ENCODE measurements at places on chromosomes 12 and 14.

GRCh38 chr14:38755036-38755435 is 348.0 kb downstream of the SEC23A start:
- no peak for DNase-seq

DNA sequence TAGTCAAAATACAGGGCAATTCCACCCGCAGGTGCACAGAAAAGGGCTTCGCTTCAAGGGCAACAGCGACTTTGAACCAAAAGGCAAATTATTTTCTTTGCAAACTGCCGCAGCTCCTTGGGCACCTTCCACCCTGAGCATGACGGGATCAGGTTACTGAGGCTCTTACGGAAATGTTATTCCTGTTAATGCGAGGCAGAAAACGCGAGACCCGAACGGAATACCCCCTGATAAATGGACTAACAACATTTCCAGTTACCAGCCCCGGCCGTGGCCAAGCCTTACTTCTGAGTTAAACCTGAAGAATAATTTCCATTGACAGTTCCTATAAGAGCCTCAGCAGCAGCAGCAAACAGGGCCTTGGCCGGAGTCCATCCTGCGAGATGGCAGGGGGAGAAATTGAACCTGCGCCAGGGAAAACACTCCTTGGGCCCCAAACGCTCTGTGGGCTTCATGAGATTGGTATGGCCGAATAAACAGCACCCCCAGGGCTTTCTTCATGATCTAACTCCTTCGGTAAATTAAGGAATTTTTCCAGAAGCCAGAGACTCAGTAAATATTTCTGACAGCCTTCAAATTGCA is 70.0 kb upstream of the DICER1 start:
- no peak for DNase-seq

GRCh38 chr12:68007466-68007865 is 18.2 kb downstream of the IFNG-AS1 start:
- DNase-seq: no peak

DNA sequence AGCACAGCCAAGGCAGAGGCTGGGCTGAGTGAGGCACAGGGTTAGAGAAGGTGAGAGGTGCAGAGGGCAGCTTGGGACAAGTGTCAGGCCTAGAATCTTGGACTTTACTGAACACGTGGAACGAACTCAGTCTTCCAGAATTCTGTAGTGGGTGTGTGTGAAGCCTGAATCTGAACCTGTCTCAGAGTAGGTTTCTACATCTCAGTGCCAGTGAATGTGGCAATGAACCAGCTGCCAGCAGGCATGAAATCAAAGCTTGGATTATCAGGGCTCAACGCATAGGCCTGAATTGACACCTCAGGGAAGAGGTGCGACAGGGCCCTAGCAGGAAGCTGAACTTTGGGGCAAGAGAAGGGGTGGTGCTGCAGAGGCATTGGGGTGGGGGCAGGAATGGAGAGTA is 104.6 kb downstream of the SAMD4A start:
- DNase-seq: no peak

DNA sequence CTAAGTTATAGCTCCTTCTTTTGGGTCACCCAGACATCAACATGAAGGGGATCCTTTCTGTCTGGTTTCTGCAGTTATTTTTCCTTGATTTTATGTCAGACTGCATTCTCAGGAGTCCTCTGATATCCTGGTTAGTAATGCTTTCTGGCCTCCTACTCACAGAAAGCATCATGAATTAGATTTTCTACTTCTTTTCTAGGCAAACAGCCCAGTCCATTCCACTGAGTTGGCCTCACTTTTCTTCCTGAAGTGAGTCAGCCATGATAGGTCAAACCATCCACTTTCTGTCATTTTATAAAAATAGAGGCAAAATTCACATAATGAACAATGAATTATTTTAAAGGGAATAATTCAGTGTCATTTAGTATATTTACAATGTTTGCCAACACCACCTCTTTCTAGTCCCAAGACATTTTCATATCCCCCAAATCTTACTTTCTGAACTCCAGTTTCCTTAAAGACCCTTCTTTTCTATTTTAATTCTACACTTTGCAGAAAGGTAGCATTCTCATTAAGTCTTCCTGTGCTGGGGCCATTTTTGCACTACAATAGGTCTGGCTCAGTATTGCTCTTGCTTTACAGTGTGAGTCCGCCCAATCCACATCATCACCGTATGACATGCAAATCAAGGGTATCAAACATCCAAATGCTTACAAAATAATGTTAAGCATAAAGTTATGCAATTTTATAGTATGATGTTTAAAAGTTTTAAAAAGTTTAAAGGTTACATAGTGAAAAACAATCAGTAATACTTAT is 95.1 kb downstream of the UNC79 start:
- no peak for DNase-seq

DNA sequence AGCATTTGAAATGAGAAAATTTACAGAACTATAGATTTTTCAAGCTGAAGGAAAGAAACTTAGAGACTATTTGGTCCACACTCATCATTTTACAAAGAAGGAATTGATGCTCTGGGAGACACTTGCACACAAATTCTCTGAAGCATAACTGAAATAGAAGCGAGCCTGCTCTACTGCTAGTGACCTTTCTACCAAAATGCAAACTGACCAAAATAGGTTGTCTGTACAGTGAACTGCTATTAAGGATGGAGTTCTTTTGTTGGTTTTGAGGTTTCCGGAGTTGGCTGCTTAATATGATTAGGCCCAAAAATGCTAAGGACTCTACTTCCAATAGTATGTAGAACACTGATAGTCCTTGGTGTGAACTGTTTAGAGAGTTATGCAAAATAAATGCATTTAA is 194.9 kb downstream of the PPFIA2 start:
- DNase-seq: no peak

DNA sequence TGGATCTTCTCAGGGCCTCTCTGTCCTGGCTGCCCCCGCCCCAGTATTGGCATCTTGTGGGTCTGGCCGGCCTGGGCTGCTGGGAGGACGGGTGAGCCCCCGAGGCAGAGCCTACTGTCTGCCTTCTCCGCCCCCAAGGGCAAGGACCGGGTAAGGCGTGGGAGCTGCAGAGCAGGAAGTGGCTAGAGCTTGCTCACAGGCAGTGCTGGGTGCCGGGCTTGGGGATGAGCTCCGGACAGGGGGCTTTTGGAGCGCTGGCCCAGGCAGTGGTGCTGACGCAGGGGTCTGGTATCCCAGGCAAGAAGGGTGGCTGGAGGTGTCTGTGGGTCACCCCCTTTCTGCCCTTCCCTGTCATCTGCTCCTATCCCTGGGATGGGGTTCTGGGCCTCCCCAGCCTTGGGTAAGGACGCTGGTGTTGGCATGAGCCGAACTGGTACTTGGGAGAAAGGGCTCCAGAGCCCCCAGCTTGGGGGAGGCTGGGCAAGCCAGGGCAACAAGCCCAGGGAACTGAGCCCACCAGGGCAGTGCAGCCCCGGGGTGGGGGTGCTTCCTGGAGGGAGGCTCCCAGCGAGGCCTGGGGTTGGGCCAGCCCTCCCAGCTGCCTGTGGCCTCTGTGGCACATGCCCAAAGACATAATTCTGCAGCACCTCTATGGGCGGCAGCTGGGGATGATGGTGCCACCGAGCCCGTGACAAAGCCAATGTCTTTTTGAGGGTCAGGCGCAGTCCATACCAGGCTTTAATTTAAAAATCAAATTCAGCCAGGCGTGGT is 126.3 kb downstream of the KIF26A start:
- no peak for DNase-seq

DNA sequence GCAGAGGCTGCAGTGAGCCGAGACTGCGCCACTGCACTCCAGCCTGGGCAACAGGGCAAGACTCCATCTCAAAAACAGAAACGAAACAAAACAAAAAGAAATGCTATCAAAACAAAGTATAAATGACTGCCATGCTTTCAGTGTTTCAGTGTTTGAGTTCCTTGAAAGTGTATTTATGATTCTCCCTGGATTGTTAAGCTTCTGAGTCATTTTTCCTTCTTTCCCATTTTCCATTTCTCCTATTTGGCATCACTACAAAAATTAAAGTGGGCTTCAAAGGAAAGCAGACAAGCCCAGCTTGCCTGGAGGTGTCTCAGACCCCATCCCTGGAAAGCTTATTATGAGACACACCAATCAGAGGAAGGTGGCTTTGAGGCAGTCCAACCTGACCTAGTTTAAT is 35.1 kb downstream of the NIN start:
- DNase-seq: no peak

DNA sequence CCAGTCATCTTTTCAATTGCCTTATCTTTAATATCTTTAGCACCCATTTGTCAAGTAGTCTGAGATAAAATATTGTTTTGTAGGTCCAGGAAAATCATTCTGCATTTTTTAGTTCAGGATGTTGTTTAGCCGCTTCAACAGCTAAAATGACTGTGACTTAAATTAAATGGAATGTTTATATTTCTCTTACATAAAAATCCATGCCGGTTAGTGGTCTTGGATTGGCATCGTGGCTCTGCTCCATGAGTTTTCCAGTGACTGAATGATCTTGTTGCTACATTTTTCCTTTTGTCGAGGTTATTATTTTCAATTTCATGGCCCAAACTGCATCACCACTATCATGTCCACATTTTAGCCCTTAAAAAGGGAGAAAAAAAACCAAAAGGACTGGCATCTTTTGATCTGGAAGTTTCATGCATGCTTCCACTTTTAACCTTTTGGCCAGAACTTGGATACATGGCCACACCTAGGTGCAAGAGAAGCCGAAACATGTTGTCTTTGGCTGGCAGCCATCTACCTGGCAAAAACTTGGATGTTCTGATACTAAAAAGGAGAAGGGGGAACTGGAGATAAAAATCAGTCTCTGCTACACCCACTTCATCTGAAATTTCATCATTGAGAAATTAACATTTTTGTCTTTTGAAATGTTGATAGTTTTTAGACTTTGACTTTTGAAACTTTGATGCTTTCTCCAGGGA is 142.4 kb downstream of the OTOGL start:
- no peak for DNase-seq

GRCh38 chr12:96982671-96983070 is 75.6 kb downstream of the NEDD1 start:
- no peak for DNase-seq

DNA sequence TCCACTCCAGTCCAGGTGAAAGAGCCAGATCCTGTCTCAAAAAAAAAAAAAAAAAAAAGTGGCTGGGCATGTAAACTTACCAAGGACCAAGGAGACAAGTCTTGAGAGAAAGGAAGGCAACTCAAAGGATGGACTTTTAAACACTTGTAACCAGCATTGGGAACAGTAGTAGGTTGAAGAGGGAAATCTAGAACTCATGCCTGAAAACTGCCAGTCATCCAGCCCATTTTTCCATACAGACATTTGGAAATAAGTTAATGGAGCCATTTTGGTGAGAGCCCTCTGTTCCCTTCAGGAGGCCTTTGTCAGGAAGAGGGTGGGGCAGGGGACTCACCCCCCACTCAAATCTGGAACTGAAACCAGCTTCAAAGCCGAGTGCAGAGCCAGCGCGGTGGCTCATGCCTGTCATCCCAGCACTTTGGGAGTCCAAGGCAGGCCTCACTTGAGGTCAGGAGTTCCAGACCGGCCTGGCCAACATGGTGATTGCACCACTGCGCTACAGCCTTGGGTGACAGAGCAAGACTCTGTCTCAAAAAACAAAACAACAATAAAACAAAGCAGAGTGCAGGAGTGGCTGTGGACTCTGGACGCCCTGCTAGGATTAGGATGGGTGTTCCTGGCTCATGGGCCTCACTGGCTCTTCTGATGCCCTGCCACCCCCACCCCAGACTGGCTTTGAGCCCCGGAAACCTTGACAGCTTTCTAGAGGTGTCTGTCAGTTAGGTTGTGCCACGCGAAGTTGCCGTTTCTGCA is 1.6 kb upstream of the MLXIP start:
- no peak for DNase-seq

GRCh38 chr12:92860521-92860920 is 68.6 kb downstream of the EEA1 start:
- no peak for DNase-seq

DNA sequence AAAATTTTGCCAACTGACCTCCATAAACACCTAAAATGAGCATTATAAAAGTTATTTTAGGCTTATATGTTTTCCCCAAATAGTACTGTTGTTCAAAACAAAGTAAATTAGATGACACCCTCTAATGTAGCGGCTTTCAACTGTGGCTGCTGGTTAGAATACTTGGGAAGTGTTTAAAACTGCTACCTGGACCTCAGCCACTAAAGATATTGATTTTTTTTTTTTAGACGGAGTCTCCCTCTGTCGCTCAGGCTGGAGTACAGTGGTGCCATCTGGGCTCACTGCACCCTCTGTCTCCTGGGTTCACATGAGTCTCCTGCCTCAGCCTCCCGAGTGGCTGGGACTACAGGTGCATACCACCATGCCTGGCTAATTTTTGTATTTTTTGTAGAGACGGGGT is 16.2 kb downstream of the PRORP start:
- DNase-seq: no peak

Measured in NCI-H1694 (cell line).